Fibroblast of skin of right quadriceps (primary cell): ENCODE measurements at places on chromosomes 5 and 9.

GRCh38 chr5:66989286-66989685 is 207.3 kb downstream of the CD180 start:
- peak; percentile 61 for DNase-seq

GRCh38 chr5:128498844-128499455 is 39.1 kb downstream of the FBN2 start:
- peak; percentile 64 for DNase-seq

GRCh38 chr9:16680975-16681651 is 189.4 kb downstream of the BNC2 start:
- DNase-seq: peak; percentile 77

DNA sequence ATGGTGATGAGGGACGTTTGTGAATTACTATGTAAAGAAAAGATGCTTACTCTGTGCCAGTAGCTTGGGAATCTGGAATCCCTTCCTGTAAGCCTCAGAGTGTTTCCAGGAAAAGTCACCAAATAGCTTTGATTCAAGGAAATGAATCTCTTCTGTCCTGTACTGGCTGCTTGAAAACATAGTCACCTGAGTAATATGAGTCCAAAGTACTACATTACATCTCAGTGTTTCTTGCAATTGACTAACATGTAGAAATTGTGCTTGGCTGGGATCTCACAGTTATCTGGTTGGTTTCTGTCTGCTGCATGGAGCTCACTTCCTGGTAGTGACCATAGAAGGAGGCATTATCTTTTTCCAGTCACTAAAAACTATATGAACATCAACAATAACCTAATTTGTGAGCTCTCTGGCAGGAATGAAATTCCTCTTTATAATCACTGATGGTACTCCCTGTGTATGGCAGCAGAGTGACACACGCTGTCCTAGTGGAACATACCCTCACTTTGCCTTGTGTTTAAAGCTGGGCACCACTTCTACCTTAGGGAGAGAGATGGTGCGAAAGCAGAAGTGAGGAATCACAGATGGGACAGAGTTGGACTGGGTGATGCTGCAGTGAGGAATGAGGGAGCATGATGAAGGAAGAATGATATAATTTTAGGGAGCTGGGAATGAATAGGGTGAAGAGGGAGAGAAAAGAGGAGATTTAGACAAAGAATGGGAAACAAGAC is 568.5 kb downstream of the RAB3C start:
- no peak for DNase-seq

- DNase-seq: no peak
These were observed 77.2 kb downstream of the TSPAN17 start for GRCh38 chr5:176724472-176724871.

GRCh38 chr9:35357826-35358225 is 132.1 kb upstream of the RUSC2 start:
- DNase-seq: no peak

GRCh38 chr5:109192555-109193281 is 217.1 kb downstream of the PJA2 start:
- DNase-seq: no peak

DNA sequence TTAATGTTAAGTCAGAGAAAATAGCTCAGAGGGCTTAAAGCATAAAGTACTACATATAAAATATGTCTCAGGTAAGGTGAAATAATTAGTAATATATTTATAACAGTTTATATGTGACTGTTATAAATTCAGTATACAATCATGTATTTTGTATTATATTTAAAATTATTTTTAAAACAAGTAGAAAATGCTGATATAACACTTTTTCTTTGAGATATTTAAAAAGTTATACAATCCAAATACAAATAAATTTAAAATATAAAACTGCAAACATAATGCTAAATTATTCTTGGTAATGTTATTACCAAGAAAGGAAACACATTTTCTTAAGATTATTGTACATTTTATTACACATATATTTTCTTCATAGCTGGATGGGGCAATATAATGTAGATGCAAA is 539.9 kb upstream of the CDH9 start:
- no peak for DNase-seq

DNA sequence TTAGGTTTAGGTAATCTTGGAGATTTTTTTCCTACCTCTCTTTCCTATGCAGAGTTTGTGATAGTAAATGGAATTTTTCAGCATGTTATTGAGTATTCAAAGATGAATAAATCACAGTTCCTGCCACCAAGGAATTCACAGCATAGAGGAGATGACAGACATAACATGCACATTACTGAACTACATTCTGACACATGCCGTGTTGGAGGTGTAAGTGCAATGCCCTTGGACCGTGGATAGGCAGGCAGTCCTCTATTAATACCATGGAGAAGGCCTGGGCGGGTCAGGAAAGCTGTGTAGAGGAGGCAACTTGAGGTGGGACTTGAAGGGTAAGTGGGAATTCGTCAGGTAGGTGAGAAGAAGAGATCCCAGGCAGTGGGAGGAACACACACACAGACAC is 43.9 kb downstream of the MCCC2 start:
- no peak for DNase-seq

DNA sequence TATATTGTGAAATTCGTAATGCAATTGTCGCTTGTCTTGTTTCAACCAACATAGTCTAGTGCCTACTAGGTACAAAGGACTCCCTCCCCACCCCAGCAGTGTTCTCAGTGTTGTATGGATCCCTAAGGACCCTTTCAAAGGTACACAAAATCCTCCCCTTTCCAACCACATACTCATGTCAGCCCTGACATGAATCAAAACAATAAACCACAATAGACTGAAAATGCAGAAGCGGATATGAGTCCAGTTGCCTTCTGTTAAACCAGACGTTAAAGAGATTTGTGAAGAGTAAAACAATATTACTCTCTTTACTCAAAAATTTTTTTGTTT is 82.4 kb upstream of the IFNK start:
- DNase-seq: no peak

GRCh38 chr5:63145167-63145566 is 566.5 kb downstream of the LRRC70 start:
- DNase-seq: no peak

GRCh38 chr9:135385793-135386192 is 93.8 kb upstream of the PPP1R26 start:
- no peak for DNase-seq

- DNase-seq: no peak
These were observed 21.7 kb downstream of the FER start for GRCh38 chr5:108769352-108769751.
